ENCODE measurements at places on chromosomes 11 and 22.

DNA sequence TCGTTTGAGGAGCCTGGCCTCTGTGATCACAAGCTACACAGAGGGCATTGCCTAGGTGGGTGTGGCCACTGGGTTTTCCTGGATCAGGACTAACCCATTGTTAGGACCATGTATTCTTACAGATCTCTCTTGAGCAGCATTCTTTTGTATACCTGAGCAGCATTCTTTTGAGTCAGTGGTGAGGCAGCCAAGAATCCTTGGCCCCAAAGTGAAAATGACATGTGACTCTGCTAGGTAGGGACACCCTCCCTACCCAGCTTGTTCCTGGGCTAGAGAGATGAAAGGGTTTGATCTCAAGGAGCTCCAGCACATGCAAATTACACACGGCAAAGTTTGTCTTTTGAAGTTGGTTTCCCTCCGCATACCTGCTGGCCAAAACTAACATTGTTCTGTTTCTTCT, 55.0 kb upstream of the HORMAD2 start:
- DNase-seq: no peak

- DNase-seq: peak; percentile 76
These were observed 842 bp downstream of the HEPACAM start for GRCh38 chr11:124934862-124935547.

GRCh38 chr11:131602431-131602830, 232.0 kb downstream of the NTM start:
- DNase-seq: no peak

GRCh38 chr11:45171550-45171949, 25.1 kb downstream of the PRDM11 start:
- DNase-seq: no peak

- DNase-seq: no peak
These were observed 1.2 kb upstream of the NRXN2 start for GRCh38 chr11:64723907-64724862.

- no peak for DNase-seq
These were observed 111.9 kb downstream of the PARVA start for GRCh38 chr11:12489246-12489772.

GRCh38 chr11:102608699-102609098, 16.4 kb downstream of the MMP20 start:
- DNase-seq: no peak

DNA sequence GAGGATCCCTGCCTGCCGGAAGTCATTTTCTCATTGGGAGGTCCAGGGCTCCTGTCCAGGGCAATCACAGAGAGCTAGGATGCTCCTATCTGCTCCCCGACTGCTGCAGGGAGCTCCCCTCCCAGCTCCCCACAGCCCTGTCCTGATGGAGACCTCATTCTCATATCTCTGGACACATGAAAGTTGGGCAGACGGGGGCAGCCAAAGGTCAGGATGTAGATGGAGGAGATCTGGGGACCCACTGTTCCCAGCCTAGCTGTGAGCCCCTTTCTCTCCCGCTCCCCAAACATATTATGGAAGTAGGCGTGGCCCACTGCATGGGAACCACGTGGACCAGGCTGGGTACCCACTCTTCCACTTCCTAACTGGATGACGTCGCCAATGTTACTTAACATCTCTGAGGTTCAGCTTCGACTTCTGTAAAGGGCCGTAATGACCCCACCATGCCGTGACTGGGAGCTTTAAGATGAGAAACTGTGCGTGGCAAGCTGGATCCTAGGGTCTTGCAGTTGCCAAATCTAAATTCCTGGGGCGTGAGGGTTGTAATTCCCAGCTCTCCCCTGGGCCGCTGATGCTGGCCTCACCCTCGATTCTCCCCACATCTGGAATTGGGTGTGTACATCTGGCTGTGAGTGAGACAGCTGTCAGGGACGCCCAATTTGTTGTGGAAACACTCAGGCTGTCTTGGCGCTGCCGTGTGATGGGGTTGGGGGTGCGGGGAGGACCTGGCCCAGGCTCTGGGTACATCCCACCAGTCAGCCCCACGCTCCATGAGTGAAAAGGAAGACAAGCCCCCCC, 1.8 kb downstream of the CDC42EP2 start:
- DNase-seq: peak; percentile 98

GRCh38 chr22:25449781-25450317, 114.6 kb upstream of the GRK3 start:
- no peak for DNase-seq

DNA sequence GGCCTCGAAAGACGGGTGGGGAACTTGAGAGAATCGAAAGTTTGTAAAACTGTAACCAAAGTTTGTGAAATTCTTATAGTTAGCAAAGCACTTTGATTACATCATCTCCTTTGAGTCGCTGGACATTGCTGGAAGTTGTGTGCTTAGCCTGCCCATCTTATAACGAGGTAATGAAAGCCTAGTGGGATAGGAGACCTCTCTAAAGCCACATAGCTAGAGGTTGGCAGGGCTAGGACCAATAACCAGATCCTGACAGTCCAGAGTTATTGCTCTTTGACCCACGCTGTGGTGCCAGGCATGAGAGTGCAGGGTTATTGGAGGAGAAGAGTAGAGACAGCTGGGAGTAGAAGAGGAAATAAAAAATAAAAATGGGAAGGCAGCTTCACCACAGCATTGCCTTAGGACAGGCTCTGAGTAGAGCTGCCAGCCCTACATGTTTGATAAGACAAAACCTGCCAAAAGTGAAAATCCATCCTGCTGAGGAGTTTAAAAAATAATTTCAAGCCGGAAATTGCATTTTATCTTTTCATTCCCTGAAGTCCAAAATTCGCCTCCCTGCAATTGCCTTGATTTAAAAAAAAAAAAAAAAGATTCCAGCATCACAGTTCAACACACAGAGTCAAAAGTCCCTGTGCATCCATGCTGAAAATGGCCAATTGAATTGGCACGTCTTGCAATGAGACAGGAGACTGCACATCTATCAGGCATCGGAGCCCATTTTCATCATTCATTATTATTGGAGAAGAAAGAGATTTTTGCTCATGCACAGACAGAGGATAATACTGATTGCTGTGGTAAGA, 225.5 kb upstream of the POU2AF2 start:
- DNase-seq: no peak

GRCh38 chr11:122213171-122213570, 97.2 kb upstream of the BLID start:
- DNase-seq: no peak

DNA sequence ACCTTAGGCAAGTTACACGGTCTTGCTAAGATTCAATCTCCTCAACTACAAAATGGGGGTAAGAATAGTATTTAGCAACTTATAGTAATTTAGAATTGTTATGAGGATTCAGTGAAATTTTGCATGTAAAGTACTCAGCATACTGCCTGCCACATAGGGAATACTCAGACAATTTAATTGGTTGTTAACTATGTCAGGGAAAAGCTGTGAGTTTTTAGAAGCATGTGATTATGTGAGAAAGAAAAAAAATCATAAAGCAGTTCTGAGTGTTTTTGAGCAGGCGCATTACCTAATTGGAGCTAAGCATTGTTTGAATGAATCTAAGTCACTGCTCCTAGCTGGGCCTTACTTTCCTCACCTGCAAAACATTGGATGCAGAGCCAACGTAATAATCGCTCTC, 287.3 kb upstream of the MTNR1B start:
- no peak for DNase-seq

DNA sequence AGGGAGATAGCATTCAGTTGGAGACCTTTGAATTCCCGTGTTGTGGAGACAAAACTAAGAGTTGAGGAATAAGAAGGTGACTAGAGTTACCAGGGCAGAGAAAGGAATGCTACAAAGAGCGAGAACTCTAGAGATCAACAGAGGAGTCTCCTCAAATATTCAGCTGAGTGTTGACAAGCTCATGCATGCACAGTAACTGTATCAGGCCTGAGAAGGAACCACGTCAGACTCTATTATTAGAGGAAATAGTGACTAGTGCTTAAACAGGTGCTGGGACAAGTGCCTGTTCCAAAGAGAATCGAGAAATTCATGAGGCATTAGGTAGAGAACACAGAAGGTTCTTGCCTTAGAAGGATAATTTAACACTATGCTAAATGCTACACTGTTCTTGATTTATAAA, 333.8 kb upstream of the CHORDC1 start:
- no peak for DNase-seq

DNA sequence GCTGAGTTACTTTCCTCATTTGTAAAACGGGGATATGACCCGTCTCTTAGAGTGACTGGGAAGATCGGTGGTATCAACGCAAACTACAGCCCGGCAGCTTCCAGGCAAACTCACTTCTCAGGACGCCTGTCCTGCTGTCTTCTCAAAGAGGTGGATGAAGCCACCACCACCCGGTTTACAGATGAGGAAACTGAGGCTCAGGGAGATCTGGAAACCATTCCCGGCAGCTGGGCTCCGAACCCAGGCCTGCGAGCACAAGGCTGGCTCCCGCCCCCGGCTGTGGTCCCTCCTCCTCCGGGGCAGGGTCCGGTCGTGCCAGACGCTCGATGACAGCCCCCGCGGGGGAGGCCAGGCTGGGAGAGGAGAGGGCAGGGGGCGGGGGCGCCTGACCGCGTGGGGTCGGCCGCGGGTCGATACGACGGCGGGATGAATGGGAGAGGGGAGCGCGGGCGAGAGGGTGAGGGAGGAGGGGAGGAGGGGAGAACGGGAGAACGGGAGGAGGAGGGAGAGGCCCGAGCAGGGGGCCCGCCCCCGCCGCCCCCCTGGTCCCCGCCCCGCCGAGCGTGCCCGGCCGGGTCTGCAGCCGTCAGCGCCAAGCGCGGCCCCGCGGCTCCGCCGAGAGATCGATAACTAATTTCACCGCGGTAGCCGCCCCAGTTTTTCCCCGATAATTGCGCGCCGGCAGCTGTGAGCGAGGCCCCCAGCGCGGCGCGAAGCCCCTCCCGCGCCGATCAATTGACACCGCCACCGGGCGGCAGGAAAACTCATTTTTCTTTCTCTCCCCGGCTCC, 14.0 kb downstream of the IGLL1 start:
- no peak for DNase-seq

DNA sequence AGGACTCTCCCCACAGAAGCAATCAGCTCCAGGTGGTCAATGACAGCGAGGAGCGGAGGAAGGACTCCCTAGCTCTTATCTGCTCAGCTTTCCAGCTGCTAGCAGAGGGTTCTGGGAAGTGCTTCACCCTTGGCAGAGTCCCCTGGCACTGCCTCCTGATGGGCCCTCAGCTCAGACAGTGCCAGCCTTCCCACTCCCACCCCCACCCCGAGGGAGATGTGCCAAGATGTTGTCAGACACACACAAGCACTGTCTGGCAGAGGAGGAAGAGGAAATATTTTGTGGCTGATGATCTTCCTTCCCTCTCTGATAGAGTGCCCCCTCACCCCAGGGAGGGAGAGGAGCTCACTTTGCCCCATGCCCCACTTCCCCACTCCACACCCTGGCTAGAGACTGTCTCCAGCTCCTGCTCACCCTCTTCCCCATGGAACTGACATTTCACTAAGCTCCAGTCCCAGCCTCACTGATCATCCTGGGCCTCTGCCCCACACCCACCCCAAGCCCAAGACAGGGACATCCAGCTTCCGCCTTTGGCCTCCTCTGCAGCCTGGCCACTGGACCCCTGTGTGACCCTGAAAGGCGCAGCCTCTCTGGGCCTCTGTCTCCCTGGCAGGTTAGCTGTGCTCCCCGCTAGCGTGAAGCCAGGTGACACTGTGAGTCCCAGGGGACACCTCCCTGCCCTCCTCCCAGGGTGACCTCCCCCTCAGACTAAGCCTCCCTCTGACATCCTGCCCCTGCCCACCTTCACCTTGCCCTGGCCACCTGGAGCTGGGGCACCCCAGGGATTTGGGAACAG, 44.5 kb downstream of the SLCO2B1 start:
- no peak for DNase-seq

GRCh38 chr11:71096751-71097388, 155.5 kb downstream of the SHANK2 start:
- no peak for DNase-seq

GRCh38 chr11:110973401-110973980, 261.3 kb upstream of the ARHGAP20 start:
- no peak for DNase-seq

DNA sequence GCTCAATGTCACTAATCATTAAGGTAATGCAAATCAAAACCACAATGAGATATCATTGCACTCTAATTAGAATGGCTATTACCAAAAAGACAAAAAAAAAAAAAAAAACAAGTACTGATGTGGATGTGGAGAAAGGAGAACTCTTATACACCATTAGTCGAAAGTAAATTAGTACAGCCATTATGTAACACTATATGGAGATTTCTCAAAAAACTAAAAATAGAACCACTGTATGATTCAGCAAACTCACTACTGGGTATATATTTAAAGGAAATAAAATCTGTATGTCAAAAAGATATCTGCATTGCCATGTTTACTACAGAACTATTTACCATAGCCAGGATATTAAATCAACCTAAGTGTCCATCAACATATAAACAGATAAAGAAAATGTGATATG, 265.4 kb upstream of the ARHGAP20 start:
- no peak for DNase-seq

DNA sequence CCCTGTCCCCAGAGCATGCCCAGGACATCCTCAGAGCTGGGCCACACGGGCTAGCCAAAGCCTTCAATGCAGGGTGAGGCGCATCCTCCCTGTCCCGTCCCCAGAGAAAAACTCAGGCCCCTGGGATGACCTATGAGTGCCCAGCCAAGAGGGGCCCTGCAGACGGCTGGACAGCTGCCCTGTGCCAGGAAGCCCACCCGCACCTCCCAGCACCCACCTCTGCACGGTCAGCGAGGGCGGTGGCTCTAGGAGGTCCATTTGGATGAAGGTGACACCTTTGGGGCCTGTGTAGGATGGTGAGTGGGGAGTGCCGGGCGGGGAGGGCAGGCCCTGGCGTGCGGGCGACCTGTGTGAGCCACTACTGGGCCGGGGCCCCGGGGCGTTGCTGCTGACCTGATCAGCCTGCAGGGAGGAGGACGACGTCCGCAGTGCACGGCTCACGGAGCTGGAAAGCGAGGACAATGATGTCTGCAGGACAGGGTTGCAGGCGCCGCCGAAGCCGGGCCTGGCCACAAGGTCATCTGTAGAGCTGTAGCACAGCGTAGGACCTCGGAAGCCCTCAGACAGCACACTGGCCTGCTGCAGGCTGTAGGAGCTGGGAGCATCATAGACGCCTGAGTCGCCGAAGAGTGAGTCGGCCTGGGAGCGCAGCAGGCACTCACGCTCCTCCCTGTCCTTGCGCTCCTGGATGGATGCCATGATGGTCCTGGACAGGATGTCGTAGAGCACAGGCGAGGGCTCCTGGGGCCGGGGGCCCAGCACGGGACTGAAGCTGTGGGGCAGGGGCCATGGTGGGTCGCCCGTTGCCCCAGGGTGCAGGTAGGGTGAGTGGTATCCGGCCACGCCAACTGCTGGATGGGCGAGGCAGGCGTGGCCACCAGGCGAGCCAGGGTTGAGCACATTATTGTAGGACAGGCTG, 180.5 kb downstream of the IGLL1 start:
- no peak for DNase-seq

GRCh38 chr11:10116588-10116987, 177.4 kb downstream of the SBF2 start:
- DNase-seq: no peak

DNA sequence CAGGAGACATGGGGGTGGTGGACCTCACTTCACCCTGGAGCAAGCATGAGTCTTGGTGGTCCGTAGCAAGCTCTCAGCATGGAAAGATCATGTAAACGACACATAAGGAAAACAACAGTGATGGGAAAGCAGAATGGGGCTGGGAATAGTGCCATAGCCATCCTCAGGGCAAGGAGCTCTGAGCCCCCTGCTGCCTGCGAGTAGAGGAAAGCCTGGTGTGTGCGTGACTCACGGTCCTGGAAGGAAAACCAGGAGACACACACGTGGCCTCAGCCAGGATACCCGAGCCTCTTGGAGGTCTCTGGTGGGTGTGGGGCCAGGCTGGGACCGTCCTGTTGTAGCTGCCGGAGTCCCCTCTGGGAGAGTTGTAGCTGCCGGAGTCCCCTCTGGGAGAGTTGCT, 12.4 kb downstream of the SHANK3 start:
- no peak for DNase-seq

GRCh38 chr11:82980292-82980691, 78.8 kb downstream of the DDIAS start:
- peak; percentile 62 for DNase-seq
